Esophagus squamous epithelium (tissue), 5 donors: ENCODE measurements at places on chromosomes 11 and 22.

GRCh38 chr11:6553634-6554033, 49.8 kb downstream of the RRP8 start:
- no peak for DNase-seq

- DNase-seq: no peak
These were observed 4.1 kb upstream of the MGAT3 start for GRCh38 chr22:39452740-39453040.

GRCh38 chr22:32318361-32318760, 39.3 kb upstream of the RFPL3 start:
- DNase-seq: no peak

GRCh38 chr22:31575190-31575589, 78.9 kb downstream of the SFI1 start:
- DNase-seq: no peak

- no peak for DNase-seq
These were observed 21.6 kb downstream of the PPM1F start for GRCh38 chr22:21931056-21931455.

DNA sequence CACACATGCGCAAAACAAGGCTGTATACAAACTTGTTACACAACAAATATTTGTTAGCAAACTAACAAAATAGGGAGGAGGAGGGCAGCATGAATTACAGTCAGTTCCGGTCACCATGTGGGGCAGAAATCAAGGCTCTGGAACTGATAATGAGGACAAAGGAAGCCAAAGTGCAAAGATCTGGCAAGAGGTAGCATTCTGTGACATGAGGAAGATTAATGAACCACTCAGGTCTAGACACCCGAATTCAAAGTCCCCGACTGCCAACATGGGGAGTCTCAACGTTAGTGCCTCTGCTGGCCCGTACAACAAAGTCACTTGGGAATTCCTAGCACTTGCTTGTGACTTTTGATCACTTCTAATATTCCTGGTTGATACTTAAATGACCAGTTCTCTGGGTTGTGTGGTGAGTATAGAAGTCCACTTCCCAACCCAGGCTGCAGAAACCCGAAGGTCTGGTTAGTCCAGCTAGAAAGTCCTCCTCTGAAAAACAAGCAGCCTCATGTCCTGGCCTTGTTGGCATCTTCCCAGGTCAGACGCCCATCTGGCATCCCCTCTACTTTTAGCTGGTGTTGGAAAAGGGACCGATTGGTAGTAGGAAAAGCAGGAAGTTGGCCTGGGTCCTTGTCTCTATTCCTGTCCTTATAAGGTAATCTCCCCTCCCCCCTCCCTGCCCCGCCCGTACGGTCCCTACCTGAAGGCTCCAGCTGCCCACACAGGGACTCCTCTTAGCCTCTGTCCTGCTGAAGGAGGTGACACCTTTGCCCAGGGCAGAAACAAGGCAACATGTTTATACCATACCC, 1.6 kb downstream of the SUN2 start:
- DNase-seq: peak; percentile 20
